Activated CD4-positive, alpha-beta memory T cell treated with anti-CD3 and anti-CD28 coated beads for 36 hours (primary cell): ENCODE measurements at places on chromosomes 16 and 17. TPM values are rescaled to one million over a fixed set of nuclear protein-coding genes. Genes with fewer than 3 reads are reported as not detected.

Gene SPATA22
- total RNA-seq, result not detected

Gene ODAD4
- 0.77 TPM for total RNA-seq

DNA sequence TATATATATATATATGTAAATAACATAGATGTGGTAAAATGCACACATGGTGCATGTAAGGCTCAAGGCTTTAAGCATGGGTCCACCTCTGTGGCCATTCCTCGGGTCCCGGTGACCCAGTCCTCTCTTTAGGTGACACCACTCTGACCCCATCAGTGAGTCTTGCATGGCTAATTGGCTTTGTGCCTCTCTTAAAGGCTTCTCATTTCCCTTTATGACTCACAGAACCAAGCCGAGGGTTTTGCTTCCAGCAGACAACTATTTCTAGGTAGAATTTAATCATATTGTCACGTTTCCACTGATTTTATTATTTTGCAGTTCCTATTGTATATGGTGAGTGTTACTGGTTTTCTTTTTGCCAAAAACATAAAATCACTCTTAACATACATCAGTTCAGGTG, 59.7 kb downstream of the PLCG2 start:
- no peak for DNase-seq

DNA sequence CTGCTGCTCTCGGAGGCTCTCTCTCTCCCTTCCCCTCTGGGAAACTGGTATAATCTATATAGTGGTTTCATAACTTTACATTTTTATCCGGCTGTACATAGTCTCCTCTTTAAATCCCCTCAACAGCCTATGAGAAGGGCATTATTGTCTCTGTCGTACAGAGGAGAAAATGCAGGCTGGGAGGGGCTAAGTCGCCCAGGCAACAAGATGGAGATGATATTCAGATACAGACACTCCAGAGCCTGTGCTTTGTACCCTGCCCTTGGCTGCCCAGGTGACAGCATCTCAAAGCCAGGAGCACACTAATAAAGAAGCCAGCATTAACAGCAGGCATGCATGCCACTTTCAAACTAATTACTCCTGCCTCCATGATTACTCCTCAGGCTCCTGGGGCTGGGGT, 4.7 kb upstream of the EIF1 start:
- no peak for DNase-seq

DNA sequence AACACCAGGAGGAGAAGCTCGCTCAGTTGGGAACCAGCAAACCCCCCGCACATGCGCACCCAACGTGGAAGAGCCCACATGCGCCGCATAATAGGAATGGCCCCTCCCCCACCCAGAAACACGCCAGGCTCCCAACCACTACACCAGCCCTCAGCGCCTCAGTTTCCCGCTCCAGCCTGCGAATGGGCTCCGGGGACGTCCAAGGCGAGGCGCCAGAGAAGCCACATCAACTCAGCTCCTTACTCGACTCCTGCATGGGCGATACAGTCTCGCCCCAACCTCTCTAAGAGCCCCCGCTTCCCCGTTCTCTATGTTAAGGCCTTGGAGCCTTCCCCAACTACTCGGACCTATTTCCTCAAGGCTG, 504 bp downstream of the SRSF1 start:
- DNase-seq, result peak; percentile 74

GRCh38 chr16:17205279-17206211, 265.2 kb downstream of the XYLT1 start:
- DNase-seq, result no peak

DNA sequence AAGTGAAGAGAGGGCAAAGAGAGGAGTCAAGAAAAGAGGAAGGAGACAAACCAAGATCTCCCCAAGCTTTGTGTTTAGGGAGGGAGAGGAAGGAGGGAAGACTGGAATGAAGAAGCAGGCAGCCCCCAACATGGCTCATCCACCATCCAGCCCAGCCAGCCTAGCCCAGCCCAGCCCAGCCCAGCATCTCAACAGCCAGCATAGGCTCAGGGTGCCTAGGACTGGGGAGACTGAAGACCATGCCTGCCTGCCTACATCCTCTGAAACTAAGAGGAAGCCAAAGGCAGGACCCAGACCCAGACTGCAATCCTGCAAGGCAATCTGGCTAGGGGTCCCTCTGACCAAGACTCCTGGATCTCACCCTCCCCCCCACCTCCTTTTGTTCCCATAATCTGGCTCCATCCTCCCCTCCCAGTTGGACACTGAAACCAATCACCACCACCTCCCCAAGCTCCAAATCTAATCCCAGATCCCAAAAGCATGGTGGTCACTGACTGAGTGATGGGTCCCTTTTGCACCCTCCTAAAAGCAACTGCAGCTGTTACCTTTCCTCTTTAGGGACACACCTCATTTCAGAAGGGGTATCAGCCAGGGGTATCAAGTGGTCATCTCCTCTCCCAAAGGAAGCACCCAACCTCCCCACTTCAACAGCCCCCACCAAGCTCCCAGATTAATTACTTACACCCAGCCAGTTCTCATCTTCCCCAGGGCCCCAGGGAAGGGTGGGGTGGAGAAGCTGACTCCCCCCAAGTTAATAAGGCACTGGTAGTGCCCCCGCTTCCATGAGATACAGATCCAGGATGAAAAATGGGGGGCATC, 1.2 kb downstream of the HDAC5 start:
- DNase-seq, result no peak

GRCh38 chr16:64751906-64752305, 370.0 kb downstream of the CDH11 start:
- DNase-seq, result no peak

GRCh38 chr16:66525396-66526180, 24.3 kb downstream of the TK2 start:
- no peak for DNase-seq

DNA sequence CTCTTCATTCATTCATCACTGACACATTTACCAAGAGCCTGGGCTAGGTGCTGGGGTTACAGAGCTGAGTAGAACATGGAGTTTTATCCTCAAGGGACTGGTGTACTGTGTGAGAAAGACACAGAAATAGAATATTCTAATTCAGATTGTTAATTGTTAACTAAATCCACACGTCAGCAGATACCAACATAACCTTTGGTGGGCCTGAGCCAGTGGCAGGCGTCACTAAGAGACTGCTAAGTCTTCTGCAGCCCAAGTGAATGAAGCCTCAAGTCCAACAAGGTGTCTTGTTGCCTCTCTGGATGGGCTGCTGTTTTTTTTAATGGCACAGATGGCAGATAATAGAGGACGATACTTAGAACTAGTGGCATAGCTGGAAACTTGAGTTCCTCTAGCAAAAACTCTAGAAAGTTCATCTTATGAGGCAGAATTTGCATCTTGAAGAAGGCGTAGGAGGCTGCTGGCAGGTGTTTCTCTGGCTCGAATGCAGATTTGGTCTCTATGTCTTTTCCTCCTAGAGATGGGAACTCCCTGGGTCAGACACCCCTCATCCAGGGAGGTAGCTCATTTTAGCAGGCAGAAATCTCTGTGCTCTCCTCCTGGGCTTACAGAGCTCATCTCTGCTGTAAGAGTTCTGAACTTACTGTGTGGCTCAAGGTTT, 179.5 kb downstream of the NTN1 start:
- no peak for DNase-seq
